ENCODE measurements at places on chromosomes 7 and 10. TPM values are rescaled to one million over a fixed set of nuclear protein-coding genes. Genes with fewer than 3 reads are reported as not detected.

- H3K27me3 ChIP-seq = no peaks in the 10 kb centered on the region
- no peak overlapping the region for H3K27ac ChIP-seq
- peaks cover 49% of the 10 kb centered on the region for H3K36me3 ChIP-seq
- no peak for DNase-seq
- no peaks in the 10 kb centered on the region for H3K4me1 ChIP-seq
These were observed 34.6 kb downstream of the UBN2 start for GRCh38 chr7:139265673-139266072.

DNA sequence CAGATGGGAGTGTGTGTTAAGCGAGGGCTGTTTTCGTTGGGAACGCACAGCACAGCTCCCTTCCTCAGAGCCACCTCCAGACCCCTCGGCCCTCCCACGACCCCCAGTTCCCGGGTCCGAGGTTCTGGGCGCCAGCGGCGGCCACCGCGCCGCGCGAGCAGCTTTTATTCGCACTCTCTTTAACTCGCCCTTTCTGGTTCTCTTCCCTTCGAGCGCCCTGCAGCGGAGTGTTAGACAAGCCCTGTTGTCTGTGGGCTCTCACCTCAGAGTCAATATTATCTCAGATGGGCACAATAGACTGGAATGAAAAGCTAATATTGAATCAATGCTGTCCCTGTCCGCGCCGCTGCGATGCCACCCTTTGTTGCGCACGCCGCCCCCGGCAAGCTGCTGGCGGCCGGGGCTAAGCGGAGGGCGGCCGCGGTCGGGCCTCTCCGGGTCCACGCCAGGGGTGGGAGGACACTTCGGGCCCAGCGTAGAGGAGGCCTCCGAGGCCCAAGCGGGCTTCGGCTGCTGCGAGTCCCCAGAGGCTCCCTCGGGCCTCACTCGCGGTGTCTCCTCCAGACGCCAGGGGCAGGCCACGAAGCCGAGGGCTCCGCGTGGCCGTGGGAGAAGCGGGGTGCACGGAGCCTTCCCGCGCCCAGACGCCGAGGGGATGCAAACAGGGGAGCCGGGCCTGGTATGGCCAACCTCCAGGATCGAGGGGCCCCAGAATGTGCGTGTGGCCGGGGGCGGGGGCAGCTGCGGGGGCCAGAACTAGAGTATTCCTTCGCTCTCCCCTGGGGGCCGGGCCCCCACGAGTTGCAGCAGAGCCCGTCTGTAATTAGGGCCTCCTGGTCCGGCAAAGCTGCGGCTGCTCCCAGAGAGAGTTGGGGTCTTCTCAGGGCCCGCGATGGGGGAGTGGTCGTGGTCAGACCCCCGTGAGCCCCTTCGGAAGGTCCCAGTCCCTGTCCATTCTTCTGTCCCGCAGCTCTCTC is 7.9 kb upstream of the EMX2 start:
- H3K4me3 ChIP-seq = no peak overlapping the region
- peaks cover 72% of the 10 kb centered on the region for H3K27me3 ChIP-seq
- H3K27ac ChIP-seq = no peak overlapping the region

DNA sequence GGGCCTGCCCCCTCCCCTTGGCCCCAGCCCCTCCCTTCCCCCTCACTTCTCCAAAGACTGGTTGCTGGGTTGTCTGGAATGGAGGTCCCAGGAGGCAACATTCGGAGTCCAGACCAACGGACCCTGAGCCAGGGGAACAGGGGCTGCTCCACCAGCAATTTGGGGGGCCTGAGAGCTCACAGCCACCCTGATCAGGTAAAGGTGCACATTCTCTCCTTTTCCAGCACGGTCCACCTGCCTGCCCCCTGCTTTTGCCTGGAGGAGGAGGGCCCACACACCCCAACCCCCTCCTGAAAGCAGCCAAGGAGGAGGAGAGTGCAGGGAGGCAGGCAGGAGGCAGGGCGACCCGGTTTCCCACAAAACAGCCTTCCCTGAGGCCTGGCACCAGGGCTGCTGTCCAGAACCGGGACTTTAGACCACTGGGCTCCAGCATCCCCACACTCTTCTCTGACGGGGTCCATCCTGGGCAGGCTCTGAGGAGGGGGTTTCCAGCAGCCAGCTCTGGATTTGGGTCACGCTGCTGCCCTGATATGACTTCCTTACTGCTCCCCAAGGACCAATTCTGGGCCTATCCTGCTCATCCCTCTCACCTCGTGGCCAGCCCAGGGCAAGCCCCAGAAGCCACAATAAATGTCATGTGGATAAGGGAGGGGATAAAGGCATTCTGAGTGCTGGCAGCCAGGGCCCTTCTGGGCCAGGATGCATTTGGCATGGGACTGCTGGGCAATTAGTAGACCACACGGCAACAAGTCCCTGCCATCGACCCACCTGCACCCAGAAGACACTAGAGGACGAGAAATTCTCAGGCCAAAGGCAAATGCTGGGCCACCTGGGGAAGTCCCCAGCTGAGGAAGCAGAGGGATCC is 1.1 kb upstream of the CAMK2B start:
- peaks cover 64% of the 10 kb centered on the region for H3K27me3 ChIP-seq
- H3K27ac ChIP-seq = no peak overlapping the region
- no peak for DNase-seq
- no peaks in the 10 kb centered on the region for H3K4me1 ChIP-seq

Gene EVX1
- not detected for total RNA-seq

Gene CELF2
- total RNA-seq = 225 TPM

Data from T-cell (primary cell).